Activated T-helper 1 cell treated with anti-CD3 and anti-CD28 coated beads, Interleukin-2, amount 50 U/mL, for 16 hours (primary cell): ENCODE measurements at places on chromosomes 4 and X.

DNA sequence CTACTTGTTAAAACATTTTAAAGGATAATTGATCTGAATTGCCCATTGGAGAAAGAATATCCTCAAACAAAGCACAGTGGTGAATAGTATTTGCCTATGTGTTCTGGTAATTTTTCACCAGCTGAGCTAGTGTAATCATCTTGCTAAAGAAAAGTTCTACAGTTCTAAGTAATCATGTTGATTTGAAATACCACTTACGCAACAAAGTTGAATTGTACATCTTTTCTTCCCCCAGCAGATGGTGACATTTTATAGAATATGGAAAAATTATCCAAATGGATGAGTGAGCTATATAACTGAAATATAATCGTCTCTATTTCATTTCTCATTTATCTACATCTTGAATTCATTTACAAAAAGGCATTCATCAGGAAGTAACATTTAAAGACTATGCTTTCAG, 9.7 kb upstream of the ZNF674 start:
- no peak for DNase-seq

- DNase-seq, result no peak
Measured at GRCh38 chr4:20698382-20698781, 1.9 kb upstream of the PACRGL start.

DNA sequence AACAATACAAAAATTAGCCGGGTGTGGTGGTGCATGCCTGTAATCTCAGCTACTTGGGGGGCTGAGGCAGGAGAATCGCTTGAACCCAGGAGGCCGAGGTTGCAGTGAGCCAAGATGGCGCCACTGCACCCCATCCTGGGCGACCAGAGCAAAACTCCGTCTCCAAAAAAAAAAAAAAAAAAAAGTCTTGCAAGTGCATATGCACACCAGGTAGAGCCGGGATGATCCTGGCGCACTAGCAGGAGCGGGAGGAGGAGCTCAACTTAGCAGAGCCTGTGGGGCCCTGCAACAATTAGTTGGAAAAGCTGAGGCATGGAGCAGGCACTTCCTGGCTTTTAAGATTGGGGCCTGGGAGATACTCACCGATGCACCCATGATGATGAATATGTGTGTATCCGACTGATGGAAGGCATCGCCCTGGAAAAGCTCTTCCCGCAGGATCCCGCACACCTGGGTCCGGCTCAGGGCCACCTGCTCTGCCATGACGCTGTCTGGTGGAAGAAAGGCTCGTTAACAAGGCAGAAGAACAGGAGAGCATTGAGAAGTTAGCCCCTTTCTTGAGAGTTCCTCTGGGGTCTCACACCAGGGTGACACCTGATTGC, 872 bp downstream of the G6PD start:
- no peak for DNase-seq

GRCh38 chrX:15335135-15336022, at the start of gene PIGA:
PIGA (minus strand) TSS chrX:15335523; CDS start chrX:15331930, 3,593 bp downstream.
- DNase-seq, result peak; percentile 69

GRCh38 chrX:41759817-41760216, 35.8 kb downstream of the GPR82 start:
- DNase-seq, result no peak

GRCh38 chr4:99856166-99856565, 38.1 kb downstream of the LAMTOR3 start:
- no peak for DNase-seq

GRCh38 chr4:183350317-183351071, 28.3 kb upstream of the CLDN24 start:
- DNase-seq, result no peak

DNA sequence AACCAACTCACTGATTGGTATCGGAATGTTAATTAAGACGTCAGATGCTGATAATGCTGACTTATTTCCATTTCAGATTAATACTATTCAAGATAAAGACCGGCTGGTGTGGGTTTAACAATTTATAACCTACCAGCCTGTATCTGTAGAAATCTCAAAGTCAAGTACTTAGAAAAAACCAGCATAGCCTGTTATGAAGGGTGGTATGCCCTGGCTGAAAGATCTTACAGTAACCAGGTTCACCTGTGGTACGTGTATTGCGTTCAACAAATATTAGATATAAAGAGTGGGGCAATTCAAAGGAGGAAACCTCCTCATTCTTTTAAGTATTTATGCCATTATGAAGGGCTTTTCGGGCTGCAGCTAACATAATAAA, 240.8 kb upstream of the ANXA3 start:
- DNase-seq, result no peak

GRCh38 chrX:129763666-129764065, 16.1 kb upstream of the SASH3 start:
- DNase-seq, result no peak

- DNase-seq, result no peak
Measured at GRCh38 chr4:186228514-186228894, 1.2 kb downstream of the KLKB1 start.

DNA sequence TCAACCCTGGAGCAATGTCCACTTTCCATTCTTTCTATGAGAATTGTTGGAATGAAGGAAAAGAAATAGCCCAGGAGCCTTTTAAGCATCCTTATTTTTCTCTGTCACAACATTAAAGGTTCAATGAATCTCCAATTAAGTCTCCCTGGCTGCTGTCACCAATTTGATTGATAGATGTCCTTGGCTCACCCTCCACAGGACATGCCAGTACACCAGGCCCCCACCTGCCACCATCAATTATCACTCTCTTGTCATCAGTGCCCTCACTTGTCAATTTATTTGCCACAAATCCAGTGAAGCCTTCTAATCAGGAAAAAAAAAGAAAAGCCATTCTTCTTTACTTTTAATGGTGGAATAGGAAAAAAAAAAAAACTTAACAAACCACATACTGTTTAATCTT, 453.6 kb downstream of the CENPC start:
- DNase-seq, result no peak

GRCh38 chr4:166128403-166128802, 255.4 kb downstream of the TLL1 start:
- DNase-seq, result no peak

DNA sequence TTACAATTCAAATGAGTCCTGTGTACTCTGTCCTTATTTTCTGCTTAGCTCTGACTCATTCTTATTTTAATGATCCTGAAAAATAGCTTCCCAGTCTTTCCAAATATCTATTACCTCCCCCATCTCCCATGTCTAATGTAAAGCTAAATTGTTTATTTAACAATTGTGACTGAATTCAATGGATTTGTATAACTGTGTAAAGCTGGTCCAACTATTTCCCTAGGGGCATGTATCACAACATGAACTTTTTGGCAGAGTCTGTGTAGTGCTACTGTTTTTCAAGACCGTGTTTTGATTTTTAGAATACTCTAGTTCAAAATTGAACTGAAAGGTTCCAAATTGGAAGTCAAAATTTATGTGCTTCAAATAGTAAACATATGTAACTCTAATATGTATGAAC, 67.8 kb downstream of the SPCS3 start:
- DNase-seq, result no peak

DNA sequence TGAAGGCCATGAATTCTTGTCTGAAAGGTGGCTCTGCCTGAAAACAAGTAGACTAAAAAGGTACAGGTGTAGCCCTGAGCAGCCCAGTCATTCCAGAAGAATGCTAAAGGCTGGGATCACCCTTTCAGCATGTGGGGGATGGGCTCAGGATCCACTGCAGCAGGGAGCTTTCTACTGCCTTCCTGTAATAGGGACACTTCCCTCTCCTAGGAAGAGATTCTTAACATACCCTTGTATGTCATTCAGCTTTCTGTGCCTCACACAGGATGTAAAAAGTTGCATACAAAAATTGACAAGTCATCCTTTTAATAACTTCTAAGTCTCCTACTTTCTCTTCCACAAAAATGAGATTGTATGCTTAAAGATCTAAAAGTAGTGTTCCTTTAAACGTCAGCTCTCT, 123.3 kb downstream of the ZNF518B start:
- no peak for DNase-seq

- no peak for DNase-seq
Measured at GRCh38 chr4:40845154-40845835, 95.5 kb downstream of the NSUN7 start.

- DNase-seq, result no peak
Measured at GRCh38 chr4:176270669-176271068, 1.6 kb upstream of the ASB5 start.

DNA sequence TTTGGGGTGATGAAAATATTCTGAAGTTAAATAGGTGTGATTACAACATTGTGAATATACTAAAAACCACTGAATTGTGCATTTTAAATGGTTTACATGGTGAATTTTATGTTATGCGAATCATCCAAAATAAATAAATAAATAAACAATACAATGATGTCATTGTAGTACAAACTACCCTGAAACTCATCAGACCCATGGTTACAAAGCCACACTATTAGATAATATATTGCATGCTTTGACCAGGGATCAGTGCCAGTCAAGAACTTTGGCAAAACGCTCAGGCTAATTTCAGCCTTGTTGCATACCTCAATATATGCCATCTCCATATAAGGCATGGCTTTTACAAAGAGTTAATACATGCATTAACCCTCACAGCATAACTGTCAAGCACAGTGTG, 45.5 kb upstream of the XIAP start:
- no peak for DNase-seq

DNA sequence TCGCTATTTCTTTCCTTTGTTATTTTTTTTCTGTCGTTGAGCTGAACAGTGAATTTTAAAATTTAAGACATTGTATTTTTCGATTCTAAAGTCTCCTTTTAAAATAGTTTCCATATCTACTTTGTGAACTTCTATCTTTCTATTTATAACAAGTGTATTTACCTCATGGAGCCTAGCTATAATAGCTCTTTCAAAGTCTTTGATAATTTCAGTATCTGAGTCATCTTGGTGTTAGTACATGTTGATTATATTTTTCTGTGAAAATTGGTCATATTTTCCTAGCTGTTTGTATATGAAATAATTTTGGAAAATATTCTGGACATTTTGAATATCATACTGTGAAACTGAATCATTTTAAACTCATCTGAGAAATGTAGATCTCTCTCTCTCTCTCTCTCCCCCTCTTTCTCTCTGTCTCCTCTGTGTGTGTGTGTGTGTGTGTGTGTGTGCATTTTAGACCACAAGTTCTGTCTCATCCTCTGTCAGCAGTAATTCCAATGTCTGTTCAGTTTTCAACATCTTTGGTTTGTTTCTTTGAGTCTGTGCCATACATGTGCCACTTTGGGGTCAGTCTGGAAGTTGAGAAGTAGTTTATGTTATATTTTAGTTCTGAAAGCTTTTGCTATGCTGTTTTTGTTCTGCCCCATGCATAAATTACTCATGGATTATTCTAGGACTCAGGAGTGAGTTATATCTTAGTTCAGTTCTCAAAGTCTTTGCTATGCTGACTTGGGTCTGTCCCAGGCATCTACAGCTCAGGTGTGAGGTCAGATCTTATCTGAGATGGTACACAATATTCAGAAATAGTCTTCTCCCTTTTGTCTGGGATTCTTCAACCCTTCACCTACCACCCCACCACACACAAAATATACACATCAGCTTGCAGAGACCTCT, 366.4 kb upstream of the CASK start:
- DNase-seq, result no peak

DNA sequence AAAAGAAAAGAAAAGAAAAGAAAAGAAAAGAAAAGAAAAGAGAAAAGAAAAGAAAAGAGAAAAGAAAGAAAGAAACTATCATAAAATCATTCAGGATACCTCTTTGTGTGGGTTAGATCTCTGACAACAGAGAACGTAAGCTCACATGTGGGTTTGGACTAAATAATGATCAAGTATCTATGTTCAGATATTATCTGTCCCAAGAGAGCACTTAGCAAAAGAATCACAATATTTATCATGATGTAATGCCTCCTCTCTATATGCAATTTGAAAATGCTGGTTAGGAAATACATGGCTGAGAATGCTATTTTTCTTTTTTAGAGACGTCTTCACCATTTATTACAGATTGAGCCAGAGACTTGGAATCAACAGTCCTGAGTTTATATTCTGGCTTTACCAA, 191.3 kb downstream of the KCNIP4 start:
- no peak for DNase-seq
